Urothelium cell line (cell line): ENCODE measurements at places on chromosomes 16 and 17.

- DNase-seq: peak; percentile 39
Measured at GRCh38 chr16:68902003-68902968, 59.0 kb downstream of the TANGO6 start.

DNA sequence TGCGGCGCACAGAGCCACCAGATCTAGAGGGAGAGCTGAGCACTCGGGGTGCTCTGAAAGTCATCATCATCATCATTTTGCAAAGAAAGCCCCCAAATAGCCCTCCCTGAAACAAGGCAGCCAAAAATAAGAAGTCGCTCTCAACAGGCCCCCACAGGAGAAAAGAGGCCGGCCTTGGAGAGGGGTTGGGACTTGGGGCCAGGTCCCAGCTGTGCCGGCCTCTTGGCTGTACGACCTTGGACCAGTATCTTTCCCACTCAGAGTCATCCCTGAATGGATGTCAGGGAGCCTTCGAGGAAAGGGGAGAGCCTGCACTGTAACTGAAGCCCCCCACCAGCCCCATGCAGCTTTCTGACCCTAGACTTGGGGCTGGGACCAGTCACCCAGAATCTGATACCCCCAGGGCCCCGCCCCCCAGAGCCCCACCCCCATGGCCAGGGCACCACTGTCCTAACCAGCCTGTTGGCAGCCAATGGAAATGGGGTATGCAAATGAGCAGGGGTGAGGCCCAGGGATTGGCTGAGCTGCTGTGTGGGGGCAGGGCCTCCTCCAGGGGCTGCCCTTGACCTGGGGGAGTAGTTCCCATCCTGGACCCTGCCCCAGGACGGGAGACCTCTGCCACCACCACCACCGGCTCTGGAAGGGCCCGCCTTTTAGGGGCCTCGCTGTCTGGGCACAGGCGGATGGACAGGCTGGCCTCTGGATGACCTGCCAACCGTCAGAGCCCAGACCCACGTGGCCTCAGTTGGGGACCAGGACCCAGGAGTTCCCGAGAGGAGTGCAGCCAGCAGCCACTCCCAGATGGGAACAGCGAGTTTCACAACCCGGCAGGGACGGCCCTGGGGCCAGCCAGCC is 15.4 kb downstream of the ZFPM1 start:
- DNase-seq: peak; percentile 64

DNA sequence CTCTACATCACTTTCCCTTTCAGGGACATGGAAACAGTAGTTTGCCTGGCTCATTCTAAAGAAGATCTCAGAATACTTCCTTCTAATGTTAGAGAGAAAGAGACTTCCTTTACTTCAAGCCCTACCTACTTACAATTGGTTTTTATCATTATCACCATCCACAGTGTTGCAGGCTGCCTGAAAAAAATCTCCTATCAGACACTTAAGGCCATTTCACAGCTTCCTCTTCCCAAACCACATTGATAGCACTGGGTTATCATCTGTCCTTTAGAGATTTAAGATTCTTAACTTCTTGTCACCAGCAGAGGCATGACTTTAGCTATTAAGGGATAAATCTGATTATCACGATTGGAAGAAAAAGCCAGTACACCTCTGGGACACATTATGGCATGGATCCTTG is 178.5 kb upstream of the TBX2 start:
- DNase-seq: no peak

- DNase-seq: no peak
Measured at GRCh38 chr17:79989106-79989835, 46.4 kb downstream of the TBC1D16 start.

- DNase-seq: no peak
Measured at GRCh38 chr16:56115817-56116576, 75.3 kb upstream of the GNAO1 start.

DNA sequence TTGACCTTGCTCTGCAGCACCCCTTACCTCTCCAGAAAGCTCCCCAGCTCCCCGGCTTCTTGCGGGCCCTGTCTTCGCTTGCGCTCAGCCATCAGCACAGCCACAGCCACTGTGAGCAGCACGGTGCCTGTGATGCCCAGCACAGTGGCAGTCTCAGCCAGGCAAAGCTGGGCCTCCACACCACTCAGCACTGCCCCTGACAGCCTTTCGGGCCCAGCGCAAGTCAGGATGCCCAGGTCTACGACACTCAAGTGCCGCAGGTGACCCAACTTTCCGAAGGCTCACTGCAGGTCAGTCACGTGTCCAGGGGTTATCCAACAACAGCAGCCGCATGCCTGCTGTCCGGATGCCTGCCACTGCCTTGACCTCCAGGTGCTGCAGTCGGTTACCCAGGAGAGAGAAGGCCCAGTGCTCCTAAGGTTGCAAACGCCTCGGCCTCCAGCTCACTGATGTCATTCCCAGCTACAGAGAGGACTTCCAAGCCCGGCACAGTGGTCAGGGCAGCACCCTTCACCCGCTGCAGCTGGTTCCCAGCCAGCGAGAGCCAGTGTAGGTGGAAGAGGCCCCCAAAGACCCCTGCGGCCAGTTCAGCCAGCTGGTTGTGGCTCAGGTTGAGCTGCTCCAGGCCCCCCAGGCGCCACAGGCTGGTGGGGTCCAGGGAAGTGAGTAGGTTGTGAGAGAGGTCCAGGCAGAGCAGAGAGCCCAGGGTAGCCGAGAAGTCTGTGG is 8.9 kb upstream of the TMEM101 start:
- DNase-seq: no peak
